ENCODE measurements at places on chromosomes 2 and 18. TPM values are rescaled to one million over a fixed set of nuclear protein-coding genes. Genes with fewer than 3 reads are reported as not detected.
A peak's percentile ranks its signal among the peaks of the same experiment; 100 is the strongest.

The CDK15 gene
- total RNA-seq = not detected

The STPG4 gene
- total RNA-seq = not detected

The TPRKB gene
- total RNA-seq = 12.5 TPM

The GNLY gene
- not detected for total RNA-seq

The ZFP36L2 gene
- 57.1 TPM for total RNA-seq

The HOXD12 gene
- total RNA-seq = not detected

The WDR33 gene
- 37.1 TPM for total RNA-seq

The COL6A3 gene
- total RNA-seq = 46.4 TPM

The HOXD10 gene
- total RNA-seq = not detected

DNA sequence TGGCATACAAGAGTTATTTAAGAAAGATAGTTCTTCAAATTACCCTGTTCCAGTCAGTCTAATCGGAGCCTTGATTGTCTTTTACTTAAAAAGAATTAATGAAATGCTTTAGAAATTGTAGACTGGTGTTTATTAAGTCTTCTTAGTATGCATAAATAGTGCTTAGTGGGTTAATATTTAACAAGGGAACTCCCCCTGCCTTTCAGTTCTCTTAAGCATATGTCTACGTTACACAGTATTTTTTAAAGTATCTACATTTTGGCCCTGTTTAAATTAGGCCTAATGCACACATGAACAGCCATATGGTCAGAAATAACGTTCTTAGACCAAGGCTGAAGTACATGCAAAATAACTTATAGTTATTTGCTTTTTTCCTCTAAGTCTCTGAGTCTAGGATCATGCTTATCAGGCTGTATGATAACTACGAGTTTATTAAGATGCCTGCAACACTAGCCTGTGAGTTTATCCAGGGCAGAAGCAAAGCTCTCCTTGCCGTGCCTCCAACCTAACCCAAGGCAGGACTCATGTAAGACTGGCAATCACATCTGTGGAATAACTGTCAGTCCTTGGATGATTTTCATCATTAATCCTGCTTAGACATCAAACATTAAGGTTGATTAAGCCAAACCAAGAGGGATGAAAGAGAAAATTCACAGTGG lies 6.7 kb downstream of the BCL2 start:
- no peak for DNase-seq

GRCh38 chr2:47033102-47033880 lies 117.7 kb upstream of the MCFD2 start:
- no peak for DNase-seq

DNA sequence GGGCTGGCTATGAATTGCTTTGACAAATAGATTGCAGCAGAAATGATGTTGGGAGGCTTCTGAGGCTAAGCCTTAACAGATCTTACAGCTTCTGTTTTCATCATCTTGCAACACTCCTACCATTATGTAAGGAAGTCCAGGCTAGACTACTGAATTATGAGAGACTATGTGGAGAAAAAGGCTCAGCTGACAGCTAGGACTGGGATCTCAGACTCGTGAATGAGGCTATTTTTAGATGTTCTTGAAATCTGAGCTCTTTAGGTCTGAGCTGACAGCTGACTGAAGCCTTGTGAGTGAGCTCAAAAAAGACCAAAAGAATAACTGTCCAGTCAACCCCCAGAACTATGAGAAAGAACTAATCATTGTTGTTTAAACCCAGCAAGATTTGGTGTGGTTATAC lies 70.3 kb downstream of the VWC2L start:
- DNase-seq = no peak

DNA sequence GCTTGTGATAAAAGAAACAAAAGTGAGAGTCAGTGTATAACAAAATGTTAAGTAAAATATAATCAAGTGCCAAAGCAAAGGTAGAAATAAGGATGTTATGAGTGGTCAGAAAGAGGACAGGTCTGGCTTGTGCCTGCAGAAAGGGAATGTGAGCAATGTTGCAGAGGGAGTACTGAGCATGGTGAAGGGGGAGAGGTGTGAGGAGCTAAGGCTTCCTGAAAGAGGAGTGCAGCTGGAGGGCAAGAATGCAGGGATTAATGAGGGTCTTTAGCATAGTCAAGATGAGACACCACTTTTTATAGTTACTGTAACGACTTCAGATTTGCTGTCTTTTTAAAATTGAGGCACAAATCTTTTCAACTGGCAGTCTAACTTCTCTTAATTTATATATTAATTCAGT lies 22.0 kb upstream of the FIGN start:
- DNase-seq = no peak

- DNase-seq = no peak
These were observed 1072.5 kb downstream of the SUCLG1 start for GRCh38 chr2:83386549-83386948.

DNA sequence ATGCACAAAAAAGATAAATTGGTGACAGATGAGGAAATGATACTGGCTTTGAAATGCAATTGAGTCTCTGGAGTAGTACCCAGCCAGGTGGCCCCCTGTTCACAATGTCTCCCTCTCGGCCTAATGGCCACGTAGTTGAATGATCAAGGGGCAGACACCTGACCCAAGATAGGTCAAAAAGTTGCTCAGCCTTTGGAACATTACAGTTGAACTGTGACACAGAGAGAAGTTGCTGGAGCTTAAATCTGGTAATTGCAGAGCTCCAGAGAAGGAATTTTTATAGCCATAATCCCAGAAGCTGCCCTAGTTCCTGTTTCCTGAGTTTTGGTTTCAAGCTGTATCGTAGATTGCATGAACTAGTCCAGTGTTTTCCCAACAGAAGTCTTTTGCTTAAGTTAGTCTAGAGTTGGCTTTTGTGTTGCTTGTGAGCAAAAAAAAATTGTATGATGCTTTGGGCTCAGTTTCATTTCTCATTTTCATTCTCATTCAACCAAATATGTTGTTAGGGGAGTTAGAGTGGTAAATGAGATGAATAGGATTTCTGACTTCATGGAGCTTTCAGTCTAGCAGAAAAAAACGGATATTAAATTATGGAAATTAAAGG lies 117.9 kb downstream of the CSRNP3 start:
- no peak for DNase-seq

DNA sequence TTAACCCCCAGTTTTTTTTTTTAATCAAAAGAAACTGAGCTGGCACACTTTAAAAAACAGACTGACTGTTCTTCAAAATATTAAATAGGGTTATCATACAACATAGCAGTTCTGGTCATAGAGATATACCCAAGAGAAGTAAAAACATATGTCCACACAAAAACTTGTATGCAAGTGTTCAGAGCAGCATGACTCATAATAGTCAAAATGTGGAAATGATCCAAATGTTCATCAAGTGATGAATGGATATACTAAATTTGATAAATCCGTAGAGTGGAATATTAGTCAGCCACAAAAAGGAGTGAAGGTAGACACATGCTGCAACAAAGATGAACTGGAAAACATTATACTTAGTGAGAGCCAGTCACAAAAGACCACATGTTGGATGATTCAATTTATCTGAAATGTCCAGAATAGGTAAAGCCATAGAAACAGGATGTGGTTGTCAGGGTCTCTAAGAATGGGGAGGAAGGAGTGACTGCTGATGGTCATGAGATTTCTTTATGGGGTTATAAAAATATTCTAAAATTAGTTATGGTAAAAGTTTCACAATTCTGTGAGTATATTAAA lies 5.1 kb downstream of the SMIM21 start:
- no peak for DNase-seq

DNA sequence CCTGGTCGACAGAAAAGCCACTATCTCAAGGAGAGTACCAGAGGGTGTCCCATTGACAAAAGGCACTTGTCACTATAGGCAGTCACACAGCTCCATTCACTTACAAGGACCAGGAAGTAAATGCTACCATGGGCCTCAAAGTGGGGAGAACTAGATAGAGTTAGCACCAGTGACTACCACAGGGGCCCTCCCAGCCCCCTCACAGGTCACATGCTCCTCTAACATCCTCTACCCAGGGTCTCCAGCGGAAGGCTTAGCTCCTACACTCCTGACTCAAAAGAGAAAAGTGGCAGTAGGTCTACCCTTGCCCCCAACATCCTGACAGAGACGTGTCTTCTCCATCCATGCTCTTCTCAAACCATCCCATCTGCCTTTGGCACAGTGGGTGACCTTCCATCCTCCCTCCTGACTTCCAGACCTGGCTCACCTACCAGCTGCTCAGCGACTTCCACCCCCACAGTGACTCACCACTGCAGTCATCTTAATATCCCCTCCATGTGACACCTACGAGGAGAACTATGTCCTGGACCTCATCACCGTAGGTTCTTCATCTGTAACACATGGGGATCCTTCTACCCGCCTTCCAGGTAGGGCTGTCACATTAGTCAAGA lies 5.6 kb upstream of the DNMT3A start:
- no peak for DNase-seq

DNA sequence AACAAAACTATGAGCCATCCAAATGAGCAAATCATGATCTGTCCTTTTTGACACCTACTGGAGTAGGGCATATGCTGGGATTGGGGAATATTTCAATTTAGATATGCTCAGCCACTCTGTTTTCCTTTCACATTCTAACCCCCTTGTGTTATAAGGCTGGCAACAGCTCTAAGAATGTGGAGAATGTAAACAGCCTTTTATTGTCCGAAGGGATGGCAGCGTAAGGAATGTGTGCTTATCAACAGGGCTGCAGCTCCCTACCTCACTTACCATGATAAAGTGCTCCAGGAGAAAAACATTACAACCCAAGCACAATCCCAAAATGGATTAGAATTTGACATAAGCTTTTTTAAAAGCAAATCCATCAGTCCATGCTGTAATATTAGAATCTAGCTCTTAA lies 2.2 kb downstream of the NXPH2 start:
- no peak for DNase-seq

DNA sequence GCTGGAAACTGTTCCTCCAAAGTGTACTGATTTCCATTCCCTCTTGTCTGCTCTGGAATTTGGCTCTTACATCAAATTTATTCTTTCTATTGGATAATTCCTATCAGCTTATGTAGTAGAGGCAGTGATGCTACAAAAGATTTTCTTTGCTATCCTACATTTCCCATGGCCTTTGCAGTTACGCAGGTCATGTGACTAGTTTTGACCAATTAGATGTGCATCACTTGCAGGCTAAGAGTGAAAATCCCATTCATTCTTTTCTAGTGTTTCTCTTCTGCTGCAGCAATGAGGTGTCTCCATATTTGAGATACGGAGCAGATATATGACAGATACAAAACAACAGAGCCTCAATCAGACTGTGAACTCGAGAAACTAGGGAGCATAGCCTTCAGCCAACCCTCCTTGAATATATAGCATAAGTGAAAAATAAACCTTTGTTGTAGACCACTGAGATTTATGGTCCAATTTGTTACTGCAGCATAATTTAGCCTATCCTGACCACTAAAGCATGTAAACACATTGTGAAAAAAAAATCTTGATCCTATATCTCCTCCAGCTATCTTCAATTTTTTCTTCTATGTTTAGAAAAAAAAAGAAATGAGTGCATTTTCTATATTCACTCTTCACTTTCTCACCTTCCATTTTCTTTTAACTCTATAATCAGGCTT lies 102.0 kb downstream of the HNMT start:
- DNase-seq = no peak

DNA sequence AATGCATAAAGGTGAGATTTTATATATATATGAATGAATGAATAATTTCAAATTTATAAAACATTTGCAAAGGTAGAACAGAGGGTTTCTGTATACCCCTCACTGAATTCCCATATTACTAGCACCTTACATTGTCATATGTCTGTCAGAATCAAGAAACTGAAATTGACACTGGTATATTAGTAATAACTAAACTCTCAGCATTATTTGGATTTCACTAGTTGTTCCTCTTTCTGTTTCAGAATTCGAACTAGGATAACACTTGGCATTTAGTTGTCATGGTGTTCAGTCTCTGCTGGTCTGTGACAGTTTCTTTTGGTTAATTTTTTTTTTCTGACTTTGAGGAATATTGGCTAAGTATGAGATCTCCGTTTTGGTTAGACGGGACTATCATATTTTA lies 275.9 kb downstream of the DCC start:
- DNase-seq = no peak

GRCh38 chr2:187313831-187314230 lies 134.2 kb downstream of the CALCRL start:
- no peak for DNase-seq

GRCh38 chr2:219429958-219430606 lies 4.6 kb upstream of the SPEG start:
- no peak for DNase-seq

DNA sequence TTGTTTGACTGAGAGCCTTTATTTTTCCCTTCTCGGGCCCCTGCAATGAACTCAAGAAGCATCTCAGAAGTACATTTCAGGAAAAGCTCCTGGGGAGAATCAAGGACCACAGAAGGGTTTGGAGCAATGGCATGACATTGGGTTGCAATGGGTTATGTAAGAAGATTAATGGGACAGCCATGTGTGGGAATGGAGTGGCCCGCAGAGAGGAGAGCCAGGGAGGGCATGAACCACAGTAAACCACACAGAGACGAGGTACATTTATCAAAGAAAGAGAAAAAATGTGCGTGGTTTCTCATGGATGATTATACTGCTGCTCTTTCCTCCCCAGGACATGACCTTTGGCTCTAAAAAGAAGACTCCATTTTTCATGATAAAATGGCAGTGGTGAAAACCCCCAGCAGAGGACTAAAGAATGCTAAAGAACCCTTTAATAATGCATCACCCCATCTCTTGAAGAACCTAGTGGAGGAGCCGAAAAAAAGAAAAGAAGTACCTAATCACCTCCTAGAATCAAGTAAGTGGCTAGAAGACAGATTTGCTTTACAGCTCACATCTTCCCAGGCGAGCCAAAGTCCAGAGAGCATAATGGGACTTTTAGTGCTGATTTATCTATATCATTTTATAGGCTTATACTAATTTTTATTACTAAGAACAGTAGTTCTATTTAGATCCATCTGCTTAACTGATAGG lies 1.7 kb downstream of the CFAP221 start:
- peak; percentile 65 for DNase-seq

DNA sequence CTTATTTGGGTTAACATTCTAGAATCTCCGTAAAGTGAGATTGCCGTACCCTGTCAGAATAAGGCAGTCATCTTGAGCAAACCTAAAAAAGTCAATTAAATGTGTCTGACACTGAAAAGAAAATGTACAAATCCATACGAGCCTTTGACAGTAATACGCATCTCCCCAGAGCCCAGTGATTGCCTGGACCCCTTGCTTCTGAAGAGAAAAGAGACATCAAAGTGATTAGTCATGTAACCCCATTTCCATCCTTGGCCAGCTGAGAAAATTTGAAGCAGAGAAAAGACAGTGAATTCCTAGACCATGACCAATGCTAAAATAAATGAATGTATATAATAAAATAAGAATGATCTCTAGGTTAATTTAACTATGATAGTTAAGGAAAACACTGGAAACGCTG lies 1499.4 kb downstream of the SUCLG1 start:
- no peak for DNase-seq
